ENCODE measurements at places on chromosomes 16 and 17.

DNA sequence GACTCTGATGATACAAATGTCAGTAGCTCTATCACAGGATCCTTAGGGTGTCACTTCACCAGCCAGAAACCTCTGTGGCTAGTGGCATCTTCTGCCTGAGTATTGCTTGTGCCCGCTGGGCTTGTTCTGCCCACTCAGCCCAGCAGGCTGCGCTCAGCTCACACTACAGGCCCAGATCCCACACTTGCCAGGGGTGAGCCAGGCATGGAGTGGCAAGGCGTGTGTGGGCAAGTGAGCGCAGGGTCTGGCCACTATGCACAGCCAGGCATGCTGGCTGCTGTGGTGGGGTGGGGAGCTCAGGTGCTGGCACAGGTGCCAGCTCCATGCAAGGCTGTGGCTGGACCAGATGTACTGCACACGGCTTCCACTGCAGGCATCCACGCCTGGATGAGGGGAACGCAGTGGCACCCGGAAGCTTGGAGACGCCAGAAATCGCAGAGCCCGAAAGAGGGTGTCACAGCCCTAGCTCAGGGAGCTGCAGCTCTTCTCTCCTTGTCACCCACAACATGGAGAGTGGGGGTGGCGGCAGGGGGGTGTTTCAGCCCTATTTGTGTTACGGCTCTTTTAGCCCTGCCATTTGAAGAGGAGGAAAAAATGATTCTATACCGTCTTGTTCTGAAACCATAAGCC lies 10.2 kb downstream of the CFAP97D1 start:
- DNase-seq, result no peak

DNA sequence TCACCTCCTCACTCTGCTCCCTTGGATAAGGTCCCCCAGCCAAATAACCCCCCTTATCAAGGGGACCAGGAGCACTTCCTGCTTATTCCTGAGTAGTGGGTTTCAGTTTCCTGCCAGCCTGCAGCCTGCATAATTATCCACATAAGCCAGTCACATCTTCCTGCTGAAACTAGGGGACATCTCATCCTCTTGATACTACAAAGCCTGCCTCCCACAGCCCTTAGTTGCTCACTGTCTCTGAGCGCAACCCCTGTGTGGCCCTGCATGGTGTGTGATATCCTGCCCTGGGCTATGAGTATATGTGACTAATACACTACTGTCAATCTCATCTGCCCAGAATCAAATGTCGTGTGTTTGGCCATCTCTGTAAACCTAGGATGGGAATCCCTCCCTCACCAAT lies 8.0 kb upstream of the XYLT2 start:
- DNase-seq, result no peak

- DNase-seq, result peak; percentile 23
These were observed 5.3 kb downstream of the OSGIN1 start for GRCh38 chr16:83958137-83958845.

- DNase-seq, result no peak
These were observed 13.8 kb downstream of the MSLN start for GRCh38 chr16:774086-775001.

DNA sequence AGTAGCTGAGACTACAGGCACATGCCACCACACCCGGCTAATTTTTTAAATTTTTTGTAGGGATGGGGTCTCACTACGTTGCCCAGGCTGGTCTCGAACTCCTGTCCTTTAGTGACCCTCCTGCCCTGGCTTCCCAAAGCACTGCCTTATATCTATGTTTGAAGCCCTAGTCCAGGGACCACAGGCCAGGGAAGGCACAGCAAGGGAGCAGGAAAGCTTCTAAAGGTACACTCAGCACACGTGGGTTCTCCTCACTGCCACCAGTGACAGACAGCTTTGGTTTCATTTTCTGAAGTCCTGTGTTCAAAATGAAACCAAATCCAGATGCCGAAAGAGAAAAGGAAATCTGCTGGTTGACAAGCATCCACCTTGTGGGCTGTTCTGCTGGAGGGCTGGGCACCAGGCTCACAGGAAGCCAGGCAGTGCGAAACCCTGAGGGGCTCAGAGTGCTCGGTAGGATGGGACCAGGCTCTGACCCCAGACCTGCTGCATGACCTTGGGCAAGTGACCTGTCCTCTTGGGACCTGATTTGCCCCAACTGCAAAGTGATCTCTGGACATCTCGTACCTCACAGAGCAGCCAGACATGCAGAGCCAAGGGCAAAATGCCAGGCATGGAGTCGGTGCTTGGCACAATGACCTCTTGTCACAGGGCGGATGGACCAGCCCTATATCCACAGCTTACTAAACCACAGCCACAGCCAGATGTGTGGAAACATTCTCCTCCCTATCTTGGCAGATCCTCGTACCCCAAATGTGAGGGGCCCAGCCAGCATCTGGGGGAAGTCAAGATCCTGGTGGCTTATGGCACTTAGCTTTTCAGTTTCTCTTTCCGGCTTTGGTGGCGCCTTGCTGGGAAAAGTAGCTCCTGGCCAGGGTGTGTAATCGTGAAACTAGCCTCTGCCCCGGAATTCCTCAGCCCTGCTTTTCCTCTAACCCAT lies 2.8 kb upstream of the SOCS1 start:
- DNase-seq, result no peak

DNA sequence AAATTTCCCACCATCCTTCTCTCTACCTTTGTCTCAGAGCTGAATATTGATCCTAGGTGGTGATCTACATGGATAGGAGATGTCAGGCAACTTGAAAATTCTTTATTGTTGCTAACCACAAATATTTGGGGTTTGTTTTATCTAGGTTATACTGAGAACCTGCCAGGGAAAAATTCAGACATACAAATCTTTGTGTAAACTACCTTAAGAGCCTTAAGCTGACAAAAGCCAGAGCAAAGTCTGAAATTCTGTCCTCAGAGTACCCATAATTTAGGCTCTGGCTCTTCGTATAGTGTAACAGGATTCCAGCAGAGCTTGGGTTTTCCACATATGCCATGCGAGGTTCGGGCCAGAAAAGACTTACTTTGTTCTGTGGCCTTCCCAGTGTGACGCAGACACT lies 406.7 kb upstream of the MAF start:
- no peak for DNase-seq

- peak; percentile 69 for DNase-seq
These were observed at the start of gene STAT5B for GRCh38 chr17:42276359-42276608. Gene STAT5B, minus strand, starts transcription at chr17:42276391. Its CDS starts 44,264 bp downstream, at chr17:42232127.

GRCh38 chr17:67570797-67571196 lies 146.9 kb upstream of the NOL11 start:
- no peak for DNase-seq

GRCh38 chr17:76414334-76415295 lies 30.2 kb downstream of the SPHK1 start:
- DNase-seq, result no peak

DNA sequence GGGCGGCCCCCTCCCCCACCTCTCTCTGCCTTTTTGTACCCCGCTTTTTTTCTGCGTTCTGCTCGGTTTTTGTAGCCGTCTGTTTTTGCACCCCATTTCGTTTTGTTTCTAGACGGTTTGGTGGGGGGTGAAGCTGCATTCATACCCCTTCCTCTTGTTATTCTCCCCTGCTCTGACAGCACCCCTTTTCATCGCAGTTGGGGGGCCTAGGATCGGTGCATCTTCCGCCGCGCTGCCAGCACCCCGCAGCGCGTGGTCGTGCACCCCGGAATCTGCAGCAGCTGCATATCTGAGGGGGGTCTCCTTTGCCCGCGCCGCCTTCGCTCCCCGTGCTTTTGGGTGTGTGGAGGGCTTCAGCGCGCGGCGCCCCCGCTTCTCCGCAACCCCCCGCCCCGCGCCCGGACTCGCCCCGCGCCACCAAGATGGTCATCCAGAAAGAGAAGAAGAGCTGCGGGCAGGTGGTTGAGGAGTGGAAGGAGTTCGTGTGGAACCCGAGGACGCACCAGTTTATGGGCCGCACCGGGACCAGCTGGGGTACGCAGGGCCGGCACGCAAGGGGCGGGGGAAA lies 455 bp downstream of the ATP1B2 start:
- DNase-seq, result no peak

- DNase-seq, result no peak
These were observed 124.9 kb downstream of the METRNL start for GRCh38 chr17:83204230-83204725.

DNA sequence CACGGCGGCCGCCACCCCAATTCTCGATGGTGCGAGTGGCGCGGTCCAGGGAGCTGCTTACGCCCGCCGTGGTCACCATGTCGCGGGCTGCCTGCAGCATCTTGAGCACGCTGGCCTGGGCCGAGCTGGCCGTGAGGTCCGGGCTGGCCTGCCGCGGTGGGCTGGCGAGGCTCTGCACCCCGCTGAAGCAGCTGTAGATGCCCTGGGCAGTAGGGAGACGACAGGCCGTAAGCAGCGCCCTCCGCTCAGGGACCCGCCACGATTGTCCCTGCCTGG lies 16.4 kb downstream of the GRIN2C start:
- DNase-seq, result no peak

DNA sequence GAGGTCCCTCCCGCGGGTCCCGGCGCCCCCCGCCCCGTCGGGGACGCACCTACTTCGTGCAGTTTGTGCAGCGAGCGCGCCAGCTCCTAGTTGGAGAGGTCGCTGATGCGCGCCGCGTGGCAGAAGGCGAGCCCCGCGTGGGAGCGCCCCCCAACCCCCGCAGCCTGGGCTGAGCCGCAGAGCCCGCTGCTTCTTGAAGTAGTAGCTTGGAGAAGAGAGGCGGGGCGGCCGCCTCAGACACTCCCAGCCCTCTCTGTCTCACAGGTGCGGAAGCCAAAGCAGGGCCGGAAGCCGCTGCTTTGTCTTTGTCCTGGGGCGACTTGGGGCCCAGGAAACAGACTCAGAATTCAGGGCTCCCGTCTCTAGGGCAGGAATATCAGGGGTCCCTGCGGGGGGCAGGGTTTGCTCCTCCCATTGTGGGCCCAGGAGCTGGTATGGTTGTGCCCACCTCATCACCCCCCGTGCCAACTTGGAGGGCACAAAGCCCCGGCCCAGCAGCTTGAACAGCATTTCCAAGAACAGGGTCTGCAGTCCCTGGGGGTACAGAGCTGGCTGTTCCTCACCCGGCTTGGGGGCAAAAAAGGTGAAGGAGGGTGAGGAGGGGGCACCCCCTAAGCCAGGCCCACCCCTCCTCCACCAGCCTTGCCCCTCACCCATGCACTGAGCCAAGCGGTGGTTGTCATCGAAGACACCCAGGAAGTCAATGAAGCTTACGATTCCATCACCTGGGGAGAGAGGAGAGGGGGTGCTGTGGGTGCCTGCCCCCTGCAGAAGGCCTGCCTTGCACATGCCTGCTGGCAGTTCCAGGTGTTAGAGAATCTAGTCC lies 13.5 kb downstream of the SPATA32 start:
- peak; percentile 75 for DNase-seq

- peak; percentile 67 for DNase-seq
These were observed 611 bp downstream of the RRAD start for GRCh38 chr16:66924527-66925321.

DNA sequence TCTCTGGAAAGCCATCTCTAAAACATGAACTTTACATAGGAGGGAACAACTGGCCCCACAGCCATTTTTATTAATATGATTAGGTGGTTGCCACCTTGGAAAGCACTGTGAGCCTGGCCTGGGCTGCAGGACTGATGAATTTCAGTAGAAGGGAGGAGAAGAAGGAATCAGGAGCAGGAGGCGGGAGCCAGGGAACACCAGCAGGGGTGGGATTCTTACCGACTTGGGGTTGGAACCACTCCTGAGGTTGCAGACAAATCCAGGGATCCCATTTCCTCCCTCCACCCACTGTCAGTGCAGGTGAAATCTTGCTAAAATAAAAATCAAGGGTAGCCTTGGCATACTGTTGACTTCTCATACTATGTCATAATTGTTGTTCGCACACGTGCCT lies 16.9 kb upstream of the MAP3K14 start:
- DNase-seq, result no peak

- no peak for DNase-seq
These were observed 54.9 kb upstream of the WSB1 start for GRCh38 chr17:27239046-27239445.

GRCh38 chr17:1108765-1109605 lies 70.8 kb downstream of the ABR start:
- peak; percentile 51 for DNase-seq

DNA sequence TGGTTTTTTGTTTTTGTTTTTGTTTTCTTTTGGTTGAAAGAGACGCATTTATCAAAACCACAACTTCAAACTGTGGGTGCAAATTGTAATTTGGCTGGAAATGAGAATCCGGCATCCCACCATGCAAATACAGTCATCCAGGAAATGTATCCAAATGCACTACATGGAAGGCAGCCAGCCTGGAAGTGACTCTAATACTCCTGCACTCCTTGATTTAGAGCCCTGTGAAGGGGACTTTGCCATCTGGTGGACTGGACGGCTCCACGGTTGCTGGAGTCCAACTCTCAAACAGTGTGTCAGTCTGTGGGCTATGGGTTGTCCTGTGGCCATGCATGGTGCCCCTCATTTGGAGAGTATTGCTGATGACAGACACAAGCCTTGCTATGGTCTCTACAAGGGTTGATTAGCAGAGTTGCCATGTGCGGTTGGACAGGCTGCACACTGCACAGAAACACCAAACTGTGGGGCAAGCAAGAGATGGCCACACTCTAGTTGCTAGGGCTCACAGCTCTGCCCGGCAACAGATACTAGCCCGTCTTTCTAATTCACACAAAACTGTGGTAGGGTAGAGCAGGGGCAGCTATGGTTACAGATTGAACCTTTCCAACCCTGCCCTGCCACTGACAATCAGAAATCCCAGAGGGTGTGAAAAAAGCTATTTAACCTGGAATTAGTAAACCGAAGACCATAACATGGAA lies 62.4 kb downstream of the VAT1L start:
- no peak for DNase-seq

GRCh38 chr17:79892457-79893241 lies 53.4 kb upstream of the CBX4 start:
- DNase-seq, result no peak

GRCh38 chr16:77285676-77286075 lies 86.5 kb downstream of the SYCE1L start:
- no peak for DNase-seq

DNA sequence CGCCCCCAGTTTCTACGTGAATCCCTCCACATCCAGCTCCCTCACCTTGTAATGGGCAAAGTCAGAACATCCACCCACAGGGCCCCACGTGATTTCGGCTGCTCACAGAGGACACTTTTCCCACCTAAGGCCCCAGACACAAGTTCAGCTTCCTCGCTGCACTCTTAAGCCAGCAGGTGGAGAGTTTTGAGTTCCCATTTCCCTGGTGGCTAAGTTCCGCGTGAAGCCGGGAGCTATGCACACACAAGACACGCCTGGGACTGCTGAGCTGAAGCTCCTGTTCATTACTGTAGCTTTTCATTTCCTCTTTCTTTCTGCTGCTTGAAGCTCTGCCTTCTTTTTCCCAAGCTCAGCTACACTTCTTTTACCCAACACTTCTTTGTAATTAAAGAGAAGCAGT lies 273.8 kb downstream of the NPIPA8 start:
- no peak for DNase-seq
